Vagina (tissue), 2 donors: ENCODE measurements at places on chromosomes 16 and 17.
A peak's percentile ranks its signal among the peaks of the same experiment; 100 is the strongest.

DNA sequence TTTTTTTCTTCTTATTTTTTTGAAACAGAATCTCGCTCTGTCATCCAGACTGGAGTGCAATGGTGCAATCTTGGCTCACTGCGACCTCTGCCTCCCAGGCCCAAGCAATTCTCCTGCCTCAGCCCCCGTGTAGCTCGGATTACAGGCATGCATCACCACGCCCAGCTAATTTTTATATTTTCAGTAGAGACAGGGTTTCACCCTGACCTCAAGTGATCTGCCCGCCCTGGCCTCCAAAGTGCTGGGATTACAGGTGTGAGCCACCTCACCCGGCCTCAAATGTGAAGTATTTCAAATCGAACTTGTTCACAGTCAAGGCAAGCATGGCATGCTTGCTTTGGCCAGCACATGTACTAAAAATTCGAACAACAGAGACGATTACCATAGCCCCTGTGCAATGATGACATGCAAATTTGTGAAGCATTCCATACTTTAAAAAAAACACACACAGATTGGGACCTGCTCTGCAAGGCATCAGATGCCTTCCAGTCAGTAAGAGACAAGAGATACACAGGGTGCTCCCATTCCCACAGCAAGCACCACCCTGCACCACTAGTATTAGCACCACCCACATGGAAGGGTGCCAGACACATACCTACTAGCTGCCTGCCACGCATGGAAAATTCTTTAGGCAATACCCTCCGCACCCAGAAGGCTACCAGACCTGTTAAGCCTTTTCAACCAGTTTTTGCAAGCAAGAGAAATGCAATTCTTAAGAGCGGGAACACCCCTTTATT is 47.2 kb downstream of the ANKRD11 start:
- H3K36me3 ChIP-seq, result no peaks in the 10 kb centered on the region
- no peak for DNase-seq
- peak overlapping the region; percentile 55 for H3K27ac ChIP-seq
- H3K27me3 ChIP-seq, result no peaks in the 10 kb centered on the region

DNA sequence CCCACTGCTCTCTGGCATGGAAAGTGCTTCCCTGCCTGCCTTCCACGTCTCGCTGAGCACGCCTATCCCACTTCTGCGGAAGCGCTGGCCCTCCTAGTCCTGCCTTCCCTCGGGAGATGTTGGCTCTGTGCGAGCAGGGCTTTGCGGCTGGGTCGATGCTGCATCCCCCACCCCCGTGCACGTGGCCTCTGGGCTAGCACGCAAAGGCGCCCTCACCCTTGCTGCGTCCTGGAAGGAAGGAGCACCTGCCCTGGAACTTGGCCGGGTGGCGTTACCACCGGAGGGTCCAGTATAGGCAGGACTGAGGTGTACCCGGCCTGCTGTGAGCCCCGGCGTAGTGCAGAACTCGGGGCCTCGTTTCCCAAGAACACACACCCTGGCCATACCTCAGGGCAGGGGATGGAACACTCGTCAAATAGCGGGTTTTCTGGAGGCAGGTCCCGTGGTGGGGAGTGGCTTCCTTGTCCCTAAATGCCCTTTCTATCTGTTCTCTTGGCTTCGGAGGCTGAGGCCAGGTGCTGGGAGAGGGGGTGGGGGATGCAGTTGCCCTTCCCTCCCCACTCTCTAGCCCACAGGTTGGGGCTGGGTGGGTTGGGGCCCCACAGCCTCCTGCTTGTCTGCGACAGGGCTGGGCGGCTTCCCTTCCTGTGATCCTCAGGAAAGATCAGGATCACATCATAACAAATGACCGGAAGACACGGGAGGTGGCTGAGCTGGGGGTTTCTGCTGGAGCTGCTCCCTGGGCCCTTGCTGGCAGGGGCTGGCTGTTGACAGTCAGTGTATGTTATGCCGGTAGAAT is 17.4 kb downstream of the BAIAP2 start:
- H3K4me3 ChIP-seq, result no peak overlapping the region
- peaks cover 66% of the 10 kb centered on the region for H3K4me1 ChIP-seq

- peaks cover 3% of the 10 kb centered on the region for H3K27me3 ChIP-seq
- H3K4me3 ChIP-seq, result no peak overlapping the region
- H3K27ac ChIP-seq, result no peak overlapping the region
- H3K36me3 ChIP-seq, result no peaks in the 10 kb centered on the region
Measured at GRCh38 chr16:73543331-73543969, 495.5 kb upstream of the ZFHX3 start.

DNA sequence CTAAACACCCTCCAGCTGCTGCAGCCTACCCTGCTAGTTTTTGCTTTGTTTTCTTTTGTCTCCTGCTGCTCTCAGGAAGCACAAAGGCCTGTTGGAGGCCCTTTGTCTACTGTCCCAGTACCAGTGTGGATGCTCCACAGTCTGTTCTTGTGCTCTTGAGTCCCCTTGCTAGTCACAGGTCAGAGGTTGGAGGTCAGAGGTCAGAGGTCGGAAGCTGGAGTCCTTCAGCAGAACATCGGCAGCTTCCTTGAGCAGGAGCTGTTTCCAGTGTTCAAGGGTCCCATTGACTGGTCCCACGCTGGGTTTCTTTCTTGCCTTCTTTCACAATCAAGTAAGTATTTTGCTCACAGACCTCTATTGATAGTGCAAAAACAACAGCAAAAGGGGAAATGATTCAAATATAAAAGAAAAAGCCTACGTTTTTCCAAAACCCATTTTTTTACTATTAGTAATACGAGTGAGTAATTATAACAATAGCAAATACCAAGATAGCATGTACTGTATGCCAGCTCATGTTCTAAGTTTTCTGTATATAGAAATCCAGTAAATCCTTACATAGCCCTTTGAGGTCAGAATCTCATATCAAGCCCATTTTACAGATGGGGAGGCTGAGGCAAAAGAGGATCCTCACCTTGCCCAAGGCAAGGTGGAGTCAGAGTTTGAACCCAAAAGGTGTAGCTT is 10.9 kb upstream of the IL34 start:
- no peak overlapping the region for H3K27ac ChIP-seq
- H3K4me1 ChIP-seq, result peaks cover 17% of the 10 kb centered on the region
- no peak overlapping the region for H3K4me3 ChIP-seq
- no peak for DNase-seq
- H3K27me3 ChIP-seq, result no peaks in the 10 kb centered on the region
- no peaks in the 10 kb centered on the region for H3K36me3 ChIP-seq

DNA sequence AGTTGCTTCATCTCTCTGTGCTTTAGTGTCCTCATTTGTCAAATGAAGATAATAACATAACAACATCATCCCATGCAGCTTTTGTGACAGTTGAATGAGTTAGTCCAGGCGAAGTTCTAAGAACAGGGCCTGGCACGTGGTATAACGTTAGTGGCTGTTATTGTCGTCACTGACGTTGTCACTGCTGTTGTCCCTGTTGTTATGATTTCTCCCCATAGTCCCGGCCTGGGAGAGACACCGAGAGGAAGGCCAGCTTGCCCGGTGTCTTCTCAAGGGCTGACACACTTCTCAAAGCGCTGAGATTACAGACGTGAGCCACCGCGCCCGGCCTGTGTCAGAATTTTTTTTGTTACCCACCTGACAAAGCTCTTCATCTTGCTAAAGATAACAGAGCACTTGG is 29.9 kb downstream of the ABR start:
- peaks cover 14% of the 10 kb centered on the region for H3K4me1 ChIP-seq
- H3K27me3 ChIP-seq, result no peaks in the 10 kb centered on the region
- no peak overlapping the region for H3K4me3 ChIP-seq
- H3K36me3 ChIP-seq, result no peaks in the 10 kb centered on the region
- no peak overlapping the region for H3K27ac ChIP-seq

DNA sequence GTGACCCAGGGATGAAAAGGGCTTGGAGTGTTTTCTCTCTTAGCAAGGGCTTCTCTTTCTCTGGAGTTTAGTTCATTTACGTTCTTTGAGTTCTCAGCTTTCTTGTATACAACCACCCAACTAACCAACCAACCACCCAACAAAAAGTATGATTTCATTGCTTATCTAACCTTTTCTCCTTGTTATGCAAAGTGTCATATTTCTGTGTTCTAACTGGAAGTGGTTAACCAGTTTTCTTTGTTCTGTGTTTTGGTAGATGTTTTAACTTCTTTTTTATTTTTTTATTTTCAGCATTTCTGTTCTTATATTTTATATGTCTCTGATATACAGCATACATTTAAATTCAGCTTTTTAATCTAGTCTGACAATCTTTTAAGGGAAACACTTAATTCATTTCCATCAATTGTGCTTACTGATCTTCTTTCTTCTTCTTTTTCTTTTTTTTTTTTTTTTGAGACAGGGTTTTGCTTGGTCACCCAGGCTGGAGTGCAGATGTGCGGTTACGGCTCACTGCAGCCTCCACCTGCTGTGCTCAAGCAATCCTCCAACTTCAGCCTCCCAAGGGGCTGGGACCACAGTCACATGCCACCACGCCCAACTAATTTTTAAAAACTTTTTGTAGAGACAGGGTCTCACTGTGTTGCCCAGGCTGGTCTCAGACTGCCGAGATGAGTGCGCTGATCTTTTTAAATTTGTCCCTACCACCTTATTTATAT is 29.6 kb downstream of the NLK start:
- H3K4me1 ChIP-seq, result no peaks in the 10 kb centered on the region
- H3K4me3 ChIP-seq, result no peak overlapping the region
- no peaks in the 10 kb centered on the region for H3K36me3 ChIP-seq
- no peaks in the 10 kb centered on the region for H3K27me3 ChIP-seq
- H3K27ac ChIP-seq, result no peak overlapping the region

GRCh38 chr16:50618238-50618918 is 62.7 kb downstream of the SNX20 start:
- DNase-seq, result no peak
- no peak overlapping the region for H3K4me3 ChIP-seq
- H3K4me1 ChIP-seq, result peaks cover 15% of the 10 kb centered on the region
- no peak overlapping the region for H3K27ac ChIP-seq
- H3K36me3 ChIP-seq, result no peaks in the 10 kb centered on the region

DNA sequence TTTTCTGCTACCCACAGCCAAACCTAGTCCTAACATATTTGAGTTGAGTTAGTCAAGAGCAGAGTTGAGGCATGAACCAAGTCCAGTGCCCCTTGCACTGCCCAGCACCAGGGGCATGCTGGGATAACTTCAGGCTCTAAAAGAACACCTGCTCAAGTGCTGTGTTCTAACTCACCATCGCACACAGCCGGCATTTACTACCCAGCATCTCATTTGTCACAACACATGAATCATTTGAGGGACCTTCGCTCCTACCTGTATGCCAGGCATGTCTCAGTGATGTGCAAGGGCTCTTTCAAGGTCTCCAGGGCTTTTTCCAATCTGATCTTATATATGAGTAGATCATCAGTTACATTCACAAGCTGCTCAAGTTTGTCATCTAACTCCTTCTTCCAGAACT is 12.6 kb downstream of the TEKT1 start:
- H3K27me3 ChIP-seq, result no peaks in the 10 kb centered on the region
- H3K4me1 ChIP-seq, result no peaks in the 10 kb centered on the region
- H3K36me3 ChIP-seq, result no peaks in the 10 kb centered on the region
- H3K27ac ChIP-seq, result no peak overlapping the region
- no peak for DNase-seq

GRCh38 chr17:40075201-40075941 is 12.6 kb downstream of the THRA start:
- H3K27me3 ChIP-seq, result no peaks in the 10 kb centered on the region
- no peak for DNase-seq
- peak overlapping the region; percentile 34 for H3K4me3 ChIP-seq
- H3K27ac ChIP-seq, result peak overlapping the region; percentile 99
- H3K36me3 ChIP-seq, result no peaks in the 10 kb centered on the region
- H3K4me1 ChIP-seq, result peaks cover 67% of the 10 kb centered on the region

DNA sequence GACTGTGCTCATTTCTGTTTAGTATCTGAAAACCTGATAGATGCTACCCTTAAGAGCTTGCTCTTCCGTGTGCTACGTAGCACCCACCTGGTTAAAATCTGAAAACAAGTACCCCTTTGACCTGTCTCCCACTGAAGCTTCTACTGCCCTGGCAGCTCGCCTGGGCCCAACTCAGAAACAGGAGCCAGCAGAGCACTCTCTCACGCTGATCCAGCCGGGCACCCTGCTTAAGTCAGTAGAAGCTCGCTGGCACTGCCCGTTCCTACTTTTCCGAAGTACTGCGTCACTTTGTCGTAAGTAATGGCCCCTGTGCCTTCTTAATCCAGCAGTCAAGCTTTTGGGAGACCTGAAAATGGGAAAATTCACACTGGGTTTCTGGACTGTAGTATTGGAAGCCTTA is 18.9 kb downstream of the NTAN1 start:
- no peak overlapping the region for H3K27ac ChIP-seq
- no peaks in the 10 kb centered on the region for H3K36me3 ChIP-seq
- DNase-seq, result no peak
- no peak overlapping the region for H3K4me3 ChIP-seq

- no peaks in the 10 kb centered on the region for H3K36me3 ChIP-seq
- no peak for DNase-seq
- H3K27ac ChIP-seq, result no peak overlapping the region
- H3K27me3 ChIP-seq, result no peaks in the 10 kb centered on the region
Measured at GRCh38 chr17:50107790-50108414, 12.8 kb downstream of the PDK2 start.

DNA sequence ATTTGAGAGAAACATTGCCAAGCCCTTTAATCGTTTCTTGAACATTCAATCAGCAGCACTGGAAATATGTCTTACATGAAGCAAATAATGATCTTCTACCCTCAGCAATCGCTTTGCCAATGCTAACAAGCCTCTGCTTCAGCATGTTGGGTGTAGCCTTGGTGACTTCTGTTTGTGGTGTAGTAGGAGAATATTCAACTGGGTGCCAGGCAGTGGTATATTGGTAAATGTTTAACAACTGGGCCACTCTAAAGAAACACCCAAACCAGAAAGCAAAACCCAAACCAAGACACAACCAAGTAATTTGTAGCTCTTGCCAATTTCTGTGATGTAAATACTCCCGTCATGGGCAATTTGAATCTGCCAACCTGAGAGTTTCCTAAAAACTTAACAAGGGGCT is 9.7 kb downstream of the CDH13 start:
- H3K27ac ChIP-seq, result no peak overlapping the region
- no peak for DNase-seq
- H3K4me3 ChIP-seq, result no peak overlapping the region
- no peaks in the 10 kb centered on the region for H3K36me3 ChIP-seq

DNA sequence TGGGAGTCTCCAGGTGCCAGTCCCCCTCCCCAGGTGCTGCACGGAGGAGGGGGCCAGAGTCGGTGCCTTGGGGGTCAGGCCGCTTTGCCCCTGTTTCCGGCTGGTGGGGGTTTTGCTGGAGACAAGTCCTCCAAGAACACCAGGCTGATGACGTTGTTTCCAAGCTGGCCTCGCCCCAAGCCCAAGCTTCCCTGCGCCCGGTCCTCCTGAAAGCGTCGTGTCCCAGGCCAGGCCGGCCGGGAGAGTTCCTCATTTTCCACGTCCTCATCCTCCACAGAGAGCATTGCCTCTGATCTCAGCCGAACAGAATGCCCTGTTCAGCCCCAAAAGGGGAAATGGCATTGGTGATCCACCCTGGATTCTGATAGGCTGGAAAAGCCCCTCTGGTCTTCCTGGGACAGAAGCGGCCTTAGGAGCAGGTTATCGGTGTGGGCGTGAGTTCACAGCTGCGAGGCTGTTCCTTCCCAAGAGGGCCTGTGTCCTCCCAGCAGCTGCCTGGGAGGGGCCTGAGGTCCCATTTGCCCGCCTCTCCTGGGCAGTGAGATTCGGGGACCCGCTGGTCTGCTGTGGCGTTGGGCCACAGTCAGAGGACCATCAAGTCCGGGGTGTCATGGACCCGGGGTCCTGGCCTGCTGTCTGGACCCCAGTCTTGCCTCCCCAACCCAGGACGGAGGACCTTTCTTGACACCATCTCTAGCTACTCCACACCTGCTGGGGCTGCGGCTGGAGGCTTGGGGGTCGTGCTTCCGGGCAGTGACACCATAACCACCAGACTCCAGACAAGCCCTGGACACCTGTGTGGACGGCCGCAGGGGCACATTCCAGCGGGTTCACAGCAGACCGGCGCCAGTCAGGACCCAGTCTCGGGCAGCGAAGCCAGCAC is 7.1 kb downstream of the SOX8 start:
- H3K4me3 ChIP-seq, result no peak overlapping the region
- H3K27ac ChIP-seq, result no peak overlapping the region
- no peak for DNase-seq
